ENCODE measurements at places on chromosomes 12 and 14.
A peak's percentile ranks its signal among the peaks of the same experiment; 100 is the strongest.

DNA sequence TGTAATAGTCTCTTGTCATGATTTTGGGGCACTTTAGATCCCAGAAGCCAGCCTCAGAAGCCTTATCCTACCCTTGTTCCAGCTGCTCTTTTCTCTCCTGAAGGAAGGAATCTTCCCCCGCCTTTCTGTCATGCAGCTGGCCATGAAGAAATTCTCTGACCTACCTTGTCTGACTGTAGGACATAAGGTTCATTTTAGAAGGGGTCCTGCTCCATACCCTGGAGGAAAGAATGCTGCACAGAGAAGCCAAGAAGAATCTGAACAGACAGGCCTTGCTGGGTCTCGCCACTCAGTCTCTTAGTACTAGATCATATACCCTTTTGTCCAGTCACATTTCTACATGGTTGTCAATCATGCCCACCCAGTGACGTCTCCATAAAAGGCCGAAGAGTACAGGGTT is 6.2 kb upstream of the TMCC3 start:
- DNase-seq: no peak

DNA sequence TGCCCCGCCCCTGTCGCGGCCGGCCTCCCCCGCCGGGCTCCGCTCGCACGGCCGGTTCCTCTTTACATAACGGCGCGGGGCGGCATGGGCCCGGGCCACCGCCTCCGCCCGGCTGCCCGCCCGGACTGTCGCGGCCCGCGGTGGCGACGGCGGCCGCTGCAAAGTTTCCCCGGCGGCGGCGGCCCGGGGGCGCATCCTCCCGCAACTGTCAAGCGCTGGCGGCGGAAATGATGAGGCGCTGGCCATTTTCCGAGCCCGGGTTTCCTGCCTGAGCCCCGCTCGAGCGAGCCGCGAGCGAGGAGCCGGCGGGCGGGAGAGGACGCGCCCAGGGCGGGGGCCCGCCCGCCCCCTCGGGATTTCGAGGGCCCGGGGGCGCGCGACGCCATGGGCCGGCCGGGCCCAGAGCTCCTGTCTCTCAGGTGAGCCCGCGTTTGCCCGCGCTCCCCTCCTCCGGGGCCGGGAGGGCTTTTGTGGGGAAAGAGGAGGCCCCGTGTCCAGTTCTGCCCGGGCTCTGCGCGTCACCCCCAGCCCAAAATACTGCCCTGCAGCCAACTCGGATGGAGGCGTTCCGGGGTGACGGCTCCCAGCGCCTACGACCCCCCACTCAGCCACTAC is at the start of gene SH2B3:
TSS of gene SH2B3 (plus strand) at position 65 of the 615 bp plus-strand sequence. CDS start 12,223 bp downstream, outside the sequence.
- no peak for DNase-seq

DNA sequence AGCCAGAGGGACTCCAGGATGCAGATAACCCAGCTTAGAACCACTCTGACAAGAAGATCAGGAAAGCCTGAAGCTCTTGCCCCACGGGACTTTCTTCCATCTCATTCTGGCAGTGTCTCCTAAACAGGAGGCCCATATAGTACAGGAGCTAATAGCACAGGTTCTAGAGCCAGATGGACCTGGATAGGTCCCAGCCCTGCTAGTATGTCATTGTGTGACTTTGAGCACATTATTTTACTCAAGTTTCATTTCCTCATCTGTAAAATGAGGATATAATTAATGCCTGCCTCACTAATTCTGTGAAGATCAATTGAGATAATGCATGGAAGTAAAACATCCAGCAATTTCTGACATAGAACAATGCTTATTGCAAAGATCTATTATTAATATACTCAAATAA is 66.5 kb upstream of the GZMB start:
- DNase-seq: no peak

GRCh38 chr12:7501031-7501588 is 2.5 kb downstream of the CD163 start:
- peak; percentile 6 for DNase-seq

DNA sequence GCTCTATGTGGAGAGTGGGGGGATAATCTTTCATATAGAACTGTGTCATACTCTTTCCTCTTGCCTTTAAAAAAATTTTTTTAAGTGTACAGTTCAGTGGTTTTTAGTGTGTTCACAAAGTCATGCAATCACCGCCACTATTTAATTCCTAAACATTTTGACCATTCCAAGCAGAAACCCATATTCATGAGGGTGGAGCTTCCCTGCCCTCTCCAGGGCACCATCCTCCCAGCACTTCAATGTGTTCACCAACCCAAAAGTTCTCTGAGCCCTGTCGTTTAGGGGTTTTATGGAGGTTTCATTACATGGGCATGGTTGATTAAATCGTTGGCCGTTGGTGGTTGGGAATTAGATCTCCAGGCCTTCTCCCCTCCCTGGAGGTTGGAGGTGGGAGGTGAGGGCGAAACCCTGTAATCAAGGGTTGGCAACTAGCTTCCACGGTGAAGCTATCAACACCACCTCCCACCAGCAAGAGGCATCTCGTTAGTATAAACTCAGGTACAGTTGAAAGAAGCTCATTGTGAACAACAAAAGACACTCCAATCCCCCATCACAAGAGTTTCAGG is 42.8 kb upstream of the WNK1 start:
- no peak for DNase-seq

DNA sequence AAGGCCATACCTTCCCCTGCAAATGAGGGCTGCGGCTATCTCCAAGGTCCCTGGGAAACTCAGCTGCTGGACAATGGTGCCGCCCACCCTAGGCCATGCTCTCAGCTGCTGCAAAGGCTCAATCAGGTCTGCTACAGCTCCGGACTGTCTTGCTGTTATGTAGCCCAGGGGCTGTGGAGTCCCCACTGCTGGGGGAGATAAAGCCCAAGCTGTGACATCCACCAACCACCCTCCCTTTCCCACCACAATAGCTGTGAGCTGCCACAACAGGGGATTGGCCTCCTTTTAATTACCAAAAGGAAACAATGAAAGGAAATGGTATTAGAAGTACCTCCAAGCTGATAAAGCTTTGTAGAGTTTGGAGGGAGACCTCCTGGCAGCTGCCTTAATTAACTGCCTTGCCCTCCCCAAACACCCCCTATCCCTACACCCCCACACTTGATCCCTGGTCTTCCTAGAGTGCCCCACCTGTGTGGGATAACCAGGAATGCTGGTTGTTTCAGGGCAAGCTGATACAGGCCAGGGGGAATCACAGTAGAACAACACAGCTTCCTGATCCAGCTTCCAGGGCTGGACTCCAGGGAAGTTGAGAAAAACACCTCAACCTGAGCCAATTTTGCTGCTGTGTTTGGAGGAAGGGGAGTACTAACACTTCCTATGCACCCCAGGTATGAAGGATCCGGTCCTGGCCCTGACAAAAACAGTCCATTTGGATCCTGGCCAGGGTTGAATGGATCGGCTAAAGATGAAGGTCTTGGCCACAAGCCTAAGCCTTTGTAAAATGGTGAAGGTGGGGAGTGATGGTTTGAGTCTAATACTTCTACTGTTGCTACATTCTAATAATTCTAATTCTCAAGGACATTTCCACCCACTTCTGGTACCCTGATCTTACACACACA is at the start of gene VWF:
TSS of gene VWF (minus strand) at position 260 of the 899 bp plus-strand sequence. CDS start 1,474 bp downstream, outside the sequence.
- peak; percentile 62 for DNase-seq

GRCh38 chr12:1922985-1923384 is 4.5 kb upstream of the CACNA2D4 start:
- no peak for DNase-seq

DNA sequence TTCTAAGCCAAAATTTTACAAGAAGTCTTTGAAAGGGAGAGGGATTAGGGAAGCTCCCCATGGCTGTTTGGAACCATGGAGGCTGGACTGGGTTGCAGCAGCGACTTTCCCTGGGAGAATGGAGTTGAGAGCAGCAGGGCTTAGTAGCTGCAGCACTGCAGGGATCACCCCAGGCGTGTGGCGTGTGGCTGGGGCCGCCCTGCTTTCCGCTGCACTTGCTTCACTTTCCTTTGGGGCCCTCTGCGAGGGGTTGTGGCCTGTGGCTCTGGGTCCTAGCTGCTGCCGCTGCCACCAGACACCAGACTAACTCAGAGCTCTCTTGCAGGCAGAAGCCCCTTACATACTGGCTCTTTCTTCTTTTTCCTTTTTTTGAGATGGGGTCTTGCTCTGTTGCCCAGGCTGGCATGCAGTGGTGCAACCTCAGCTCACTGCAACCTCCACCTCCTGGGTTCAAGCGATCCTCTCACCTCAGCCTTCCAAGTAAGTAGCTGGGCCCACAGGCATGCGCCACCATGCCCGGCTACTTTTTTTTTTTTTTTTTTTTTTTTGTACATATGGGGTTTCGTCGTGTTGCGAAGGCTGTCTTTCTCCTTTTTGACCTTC is 25.4 kb downstream of the CCDC62 start:
- DNase-seq: no peak

GRCh38 chr12:102685172-102685571 is 204.8 kb upstream of the IGF1 start:
- DNase-seq: no peak

- no peak for DNase-seq
Observed at GRCh38 chr14:50106178-50106577, 10.2 kb downstream of the VCPKMT start.

DNA sequence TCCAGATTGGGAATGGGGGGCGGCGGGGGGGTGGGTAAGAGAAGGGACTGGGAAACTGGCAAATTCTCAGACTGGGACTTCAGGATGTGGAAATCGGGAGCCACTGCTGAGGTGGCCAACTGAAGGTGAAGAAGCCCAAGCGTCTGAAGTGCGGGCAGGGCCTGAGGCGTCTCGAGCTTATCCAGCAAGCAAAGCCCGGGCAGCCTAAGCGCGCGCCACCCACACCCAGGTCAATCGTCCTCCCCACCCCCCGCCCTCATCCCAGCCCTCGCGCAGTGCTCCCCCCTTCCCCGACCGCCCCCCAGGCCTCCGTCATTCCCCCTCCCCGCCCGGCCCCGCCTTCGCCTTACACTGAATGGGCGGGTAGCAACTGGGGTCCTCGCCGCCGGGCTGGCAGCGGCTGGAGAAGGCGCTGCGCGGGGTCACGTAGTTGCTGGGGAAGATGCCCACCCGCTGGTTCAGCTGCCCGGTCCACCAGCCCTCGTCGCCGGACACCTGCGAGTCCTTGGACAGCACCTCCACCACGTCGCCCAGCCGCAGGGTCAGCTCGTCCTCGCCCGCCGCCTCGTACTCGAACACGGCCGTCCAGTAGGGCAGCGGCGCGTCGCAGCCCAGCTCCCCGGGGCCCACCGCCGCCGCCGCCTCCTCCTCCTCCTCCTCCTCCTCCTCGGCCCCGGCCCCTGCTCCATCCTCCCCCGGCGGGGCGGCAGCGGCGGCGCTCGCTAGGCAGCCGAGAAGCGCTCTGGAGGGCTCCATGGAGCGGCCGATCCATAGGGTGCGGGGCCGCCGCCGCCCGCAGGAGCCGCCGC is 693 bp downstream of the MAP3K9 start:
- DNase-seq: no peak

DNA sequence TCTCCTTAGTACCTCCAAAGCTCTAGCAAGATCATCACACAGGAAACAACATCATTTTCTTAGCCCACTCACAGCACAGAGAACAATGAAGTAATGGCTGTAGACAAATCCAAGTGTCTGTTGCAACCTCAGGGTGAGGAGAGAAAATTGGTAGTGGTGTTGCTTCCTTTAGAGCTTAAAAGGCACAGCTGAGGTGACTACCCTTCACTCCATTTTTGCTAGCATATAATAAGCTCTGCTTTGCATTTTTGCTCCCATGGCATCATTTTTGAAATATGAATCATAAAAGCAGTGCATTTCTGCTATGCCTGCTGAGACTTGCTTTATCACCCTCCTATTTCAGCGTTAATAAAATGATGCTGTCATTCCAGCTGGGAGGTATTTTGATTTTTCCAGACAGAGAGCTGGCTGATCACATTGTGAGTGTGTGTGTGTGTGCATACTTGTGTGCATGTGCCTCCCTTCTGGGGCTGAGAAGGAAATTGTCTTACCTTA is 18.5 kb upstream of the PCNX1 start:
- peak; percentile 95 for DNase-seq

- no peak for DNase-seq
Observed at GRCh38 chr14:70213721-70214282, 25.1 kb upstream of the SLC8A3 start.

DNA sequence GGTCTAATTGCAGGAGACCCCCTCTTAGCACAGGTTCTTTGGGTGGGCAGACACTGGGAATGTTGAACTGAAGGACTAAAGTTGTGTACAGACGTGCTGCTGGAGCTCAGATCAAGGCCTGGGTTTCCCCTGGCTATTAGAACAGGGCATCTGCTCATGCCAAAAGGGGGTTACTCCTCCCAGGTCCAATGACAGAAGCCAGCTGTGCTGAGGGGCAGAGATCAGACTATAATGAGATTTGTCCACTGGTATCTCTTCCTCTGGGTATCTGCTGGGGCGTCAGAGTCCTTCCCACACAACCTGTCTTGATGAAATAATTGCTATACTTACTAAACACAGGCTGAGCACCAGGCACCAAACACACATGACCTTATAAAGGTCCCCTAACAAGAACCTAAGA is 42.6 kb downstream of the LTBP2 start:
- no peak for DNase-seq

DNA sequence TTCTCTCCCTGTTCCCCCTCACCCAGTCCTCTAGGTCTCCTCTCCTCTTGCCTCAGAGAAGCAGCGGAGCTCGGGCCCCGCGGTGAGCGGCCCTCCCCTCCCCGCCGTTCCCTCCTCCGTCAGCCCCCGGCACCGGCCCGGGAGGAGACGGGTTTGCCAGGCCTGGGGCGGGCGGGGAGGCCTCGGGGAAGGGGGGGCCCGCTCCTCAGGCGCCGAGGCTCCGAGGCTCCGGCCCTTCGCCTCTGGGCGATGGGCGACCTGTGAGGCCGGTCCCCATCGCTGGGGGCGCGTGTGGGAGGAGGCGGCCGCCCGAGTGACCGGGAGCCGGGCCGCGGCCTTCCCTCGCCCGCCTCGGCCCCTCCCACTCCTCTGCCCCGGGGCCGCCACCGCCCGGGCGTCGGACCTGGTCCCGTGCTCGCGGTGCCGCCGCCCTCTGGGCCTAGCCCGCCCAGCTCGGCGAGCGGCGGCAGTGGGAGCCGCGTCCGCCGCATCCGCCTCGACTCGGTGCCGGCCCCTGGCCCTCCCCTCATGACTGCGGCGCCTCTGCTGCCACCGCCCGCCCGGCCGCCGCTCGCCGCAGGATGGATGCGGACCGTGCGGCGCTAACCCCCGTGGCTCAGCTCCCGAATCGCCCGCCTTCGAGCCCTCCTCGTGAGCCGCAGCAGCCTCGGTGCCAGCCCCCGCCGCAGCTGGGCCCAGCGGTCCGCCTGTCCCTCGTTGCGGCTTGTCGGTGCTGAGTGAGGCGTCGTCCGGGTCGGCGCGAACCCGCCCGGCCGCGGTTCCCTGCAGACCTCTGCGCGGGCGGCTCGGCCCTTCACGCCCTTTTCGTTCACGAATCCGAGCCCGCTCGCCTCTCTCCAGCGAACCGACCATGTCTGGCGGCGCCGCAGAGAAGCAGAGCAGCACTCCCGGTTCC is 574 bp downstream of the WNK1 start:
- DNase-seq: no peak

GRCh38 chr12:116455540-116456329 is 103.4 kb upstream of the MAP1LC3B2 start:
- DNase-seq: peak; percentile 84

- DNase-seq: no peak
Observed at GRCh38 chr12:5984873-5985272, 39.8 kb upstream of the ANO2 start.

DNA sequence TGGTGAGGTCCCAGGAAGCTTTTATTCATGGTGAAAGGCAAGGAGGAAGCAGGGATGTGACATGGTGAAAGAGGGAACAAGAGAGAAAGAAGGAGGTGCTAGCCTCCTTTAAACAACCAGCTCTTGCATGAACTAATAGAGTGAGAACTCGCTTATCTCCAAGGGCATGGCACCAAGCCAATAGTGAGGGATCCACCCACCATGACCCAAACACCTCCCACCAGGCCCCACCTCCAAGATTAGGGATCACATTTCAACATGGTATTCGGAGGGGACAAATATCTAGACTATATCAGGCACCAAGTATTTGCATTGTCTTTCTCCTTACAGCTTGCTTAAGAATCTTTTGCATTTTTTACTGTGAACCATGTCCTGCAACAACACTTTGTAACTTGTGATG is 91.9 kb upstream of the DHRS4 start:
- DNase-seq: peak; percentile 3
